ENCODE measurements at places on chromosomes 7 and 10.

- no peak for DNase-seq
Observed at GRCh38 chr10:131567279-131568162, 256.0 kb upstream of the TCERG1L start.

- no peak for DNase-seq
Observed at GRCh38 chr7:112430649-112431048, 19.6 kb upstream of the IFRD1 start.

GRCh38 chr10:59234816-59235429 lies 58.5 kb downstream of the PHYHIPL start:
- peak; percentile 51 for DNase-seq

DNA sequence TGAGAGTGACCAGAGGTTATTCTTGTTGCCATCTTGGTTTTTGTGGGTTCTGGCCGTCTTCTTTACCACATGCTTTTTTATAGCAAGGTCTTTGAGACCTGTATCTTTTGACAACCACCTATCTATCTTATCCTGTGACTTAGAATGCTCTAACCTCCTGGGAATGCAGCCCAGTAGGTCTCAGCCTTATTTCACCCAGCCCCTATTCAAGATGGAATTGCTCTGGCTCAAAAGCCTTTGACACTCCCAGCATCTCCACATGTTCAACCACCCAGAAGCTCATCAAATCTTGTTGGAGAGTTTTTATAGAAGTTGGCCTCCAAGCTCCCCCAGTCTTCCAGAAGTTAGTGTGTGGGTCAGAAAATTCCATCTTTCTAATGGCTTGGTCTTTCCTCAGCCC lies 464.3 kb upstream of the NRP1 start:
- no peak for DNase-seq

DNA sequence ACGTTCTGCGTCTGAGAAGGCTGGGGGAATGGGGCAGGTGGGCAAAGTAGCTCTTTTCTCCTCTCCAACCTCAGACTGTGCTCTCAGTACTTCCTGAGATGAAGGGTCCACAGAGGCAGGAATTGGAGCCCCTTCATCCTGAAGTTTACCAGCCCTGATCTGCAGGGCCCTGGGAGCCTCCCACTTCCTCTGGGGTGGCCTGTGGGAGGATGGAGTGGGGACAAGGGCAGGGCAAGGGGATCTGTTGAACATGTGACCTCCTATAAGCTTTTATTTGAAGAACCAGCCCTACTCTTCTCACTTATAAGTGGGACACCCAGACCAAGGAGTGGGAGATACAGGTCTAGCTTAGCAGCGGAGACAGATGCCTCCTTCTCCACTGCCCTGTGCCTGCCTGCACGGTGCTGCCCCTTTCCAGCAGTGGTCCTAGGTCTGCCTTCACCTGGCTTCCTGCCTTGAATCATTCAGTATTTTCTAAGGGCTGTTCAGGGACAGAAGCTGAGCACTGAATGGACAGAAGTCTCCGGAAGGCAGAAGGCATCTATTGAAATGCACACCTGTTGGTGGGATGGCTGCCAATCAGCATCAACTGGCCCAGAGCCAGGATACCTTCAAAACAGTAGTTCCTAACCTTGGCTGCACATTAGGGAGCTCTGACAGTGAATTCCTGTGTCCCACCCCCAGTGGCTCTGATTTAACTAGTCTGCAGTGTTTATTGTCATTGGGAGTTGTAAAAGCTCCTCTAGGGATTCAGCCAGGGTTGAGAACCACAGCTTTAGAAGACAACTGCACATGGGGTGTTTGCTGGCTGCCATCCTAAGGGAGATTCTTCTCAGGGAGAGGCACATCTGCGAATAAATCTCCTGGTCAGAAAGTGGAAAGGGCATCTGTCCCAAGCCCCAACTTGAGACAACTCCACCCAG lies 2.7 kb upstream of the ARHGAP22 start:
- no peak for DNase-seq

DNA sequence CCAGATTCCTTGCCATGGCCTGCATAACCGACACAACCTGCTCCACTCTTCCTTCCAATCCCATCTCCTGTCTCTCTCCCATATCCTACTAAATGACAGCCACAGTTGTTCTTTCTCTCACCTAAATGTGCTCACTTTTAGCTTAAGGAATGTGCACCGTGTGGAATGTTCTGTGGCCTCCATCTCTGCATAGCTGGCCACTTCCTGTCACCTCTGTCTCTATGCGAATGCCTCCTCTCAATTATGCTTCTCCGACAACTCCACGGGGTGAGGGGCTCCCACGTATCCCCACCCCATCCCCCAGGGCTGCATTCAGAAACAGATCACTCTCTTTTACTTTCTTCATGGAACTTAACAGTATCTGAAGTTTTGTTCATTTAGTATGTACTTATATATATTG lies 110.7 kb downstream of the RAB18 start:
- no peak for DNase-seq

- no peak for DNase-seq
Observed at GRCh38 chr7:37352974-37353948, 95.4 kb downstream of the ELMO1 start.

DNA sequence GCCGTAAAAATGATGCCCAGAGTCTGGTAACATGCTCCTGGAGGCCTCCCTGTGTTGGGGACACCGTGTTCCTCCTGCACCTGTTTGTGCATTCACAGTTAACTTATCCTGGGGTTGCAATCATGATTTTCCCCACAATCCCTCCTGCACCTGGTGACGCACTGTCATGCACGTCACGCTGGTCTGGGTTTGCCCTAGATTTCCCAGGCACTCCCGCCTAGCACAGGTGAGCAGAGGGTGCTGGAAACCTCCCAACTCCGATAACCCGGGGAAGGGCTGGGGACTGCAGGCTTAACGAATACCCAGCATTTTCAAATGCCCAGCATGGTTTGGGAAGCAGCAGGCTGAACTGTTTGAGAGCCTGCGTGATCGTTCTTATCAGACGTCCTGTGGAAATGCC lies 427.1 kb downstream of the TCERG1L start:
- no peak for DNase-seq

- DNase-seq = peak; percentile 39
Observed at GRCh38 chr10:28236591-28236990, 66.3 kb downstream of the MPP7 start.

- no peak for DNase-seq
Observed at GRCh38 chr10:82925547-82925946, 1050.6 kb downstream of the NRG3 start.

- no peak for DNase-seq
Observed at GRCh38 chr10:72912736-72913135, 19.2 kb downstream of the OIT3 start.

- DNase-seq = peak; percentile 59
Observed at GRCh38 chr10:119412244-119413092, 130.1 kb downstream of the RGS10 start.

DNA sequence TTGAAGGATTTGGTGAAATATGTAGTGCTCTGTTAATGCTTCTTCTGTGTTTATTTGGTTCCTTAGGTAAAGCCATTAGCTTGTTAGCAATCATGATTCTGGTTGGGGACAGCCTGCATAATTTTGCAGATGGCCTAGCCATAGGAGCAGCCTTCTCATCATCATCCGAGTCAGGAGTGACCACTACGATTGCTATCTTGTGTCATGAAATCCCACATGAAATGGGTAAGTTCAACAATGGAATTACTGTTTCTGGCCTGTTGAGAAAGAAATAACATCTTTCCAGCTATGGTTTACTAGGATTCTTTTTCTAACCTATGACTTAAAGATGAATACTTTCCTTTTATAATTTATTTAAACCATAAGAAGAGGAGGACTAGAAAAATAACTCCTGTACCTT lies 48.9 kb downstream of the SLC39A12 start:
- no peak for DNase-seq

DNA sequence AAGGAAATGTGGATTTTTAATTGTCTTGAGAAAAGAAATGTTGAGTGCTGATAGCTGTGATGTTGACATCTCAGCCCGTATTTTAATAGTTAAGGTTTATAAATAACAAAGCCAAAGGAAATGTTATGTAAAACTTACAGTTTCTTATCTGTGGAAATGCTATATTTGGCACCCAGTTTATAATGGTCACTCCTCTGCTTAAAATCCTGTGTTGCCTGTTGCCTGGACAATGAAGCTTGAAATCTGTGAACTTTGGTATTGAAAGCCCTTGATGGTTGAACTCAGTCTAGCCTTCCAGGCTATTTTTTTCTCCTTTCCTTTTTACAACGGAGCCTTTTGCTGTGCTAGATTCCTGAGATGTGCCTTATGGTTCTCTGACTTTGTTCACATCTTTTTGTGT lies 46.5 kb downstream of the MCU start:
- DNase-seq = no peak

DNA sequence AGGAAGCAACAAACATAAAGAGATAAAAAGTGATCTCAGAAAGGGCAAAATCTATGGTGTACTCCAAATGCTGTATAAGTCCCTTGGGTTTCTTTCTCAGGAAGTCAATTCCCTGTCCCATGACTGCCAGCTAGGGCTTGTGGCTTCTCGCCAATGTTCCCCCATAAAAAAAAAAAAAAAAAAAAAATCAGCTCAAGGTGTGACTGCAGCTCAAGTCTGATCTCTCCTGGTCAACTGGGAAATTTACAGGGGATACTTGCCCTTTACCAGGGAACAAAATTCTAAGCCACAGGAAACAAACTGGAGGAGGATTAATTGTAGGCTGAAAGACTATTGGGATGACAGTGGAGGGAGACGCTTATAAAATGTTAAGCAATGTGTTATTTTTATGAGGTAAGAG lies 76.0 kb downstream of the PCGF5 start:
- DNase-seq = no peak

- no peak for DNase-seq
Observed at GRCh38 chr10:42645103-42645502, 6.7 kb upstream of the ZNF33B start.

GRCh38 chr7:98761225-98761624 lies 108.6 kb downstream of the TMEM130 start:
- no peak for DNase-seq

DNA sequence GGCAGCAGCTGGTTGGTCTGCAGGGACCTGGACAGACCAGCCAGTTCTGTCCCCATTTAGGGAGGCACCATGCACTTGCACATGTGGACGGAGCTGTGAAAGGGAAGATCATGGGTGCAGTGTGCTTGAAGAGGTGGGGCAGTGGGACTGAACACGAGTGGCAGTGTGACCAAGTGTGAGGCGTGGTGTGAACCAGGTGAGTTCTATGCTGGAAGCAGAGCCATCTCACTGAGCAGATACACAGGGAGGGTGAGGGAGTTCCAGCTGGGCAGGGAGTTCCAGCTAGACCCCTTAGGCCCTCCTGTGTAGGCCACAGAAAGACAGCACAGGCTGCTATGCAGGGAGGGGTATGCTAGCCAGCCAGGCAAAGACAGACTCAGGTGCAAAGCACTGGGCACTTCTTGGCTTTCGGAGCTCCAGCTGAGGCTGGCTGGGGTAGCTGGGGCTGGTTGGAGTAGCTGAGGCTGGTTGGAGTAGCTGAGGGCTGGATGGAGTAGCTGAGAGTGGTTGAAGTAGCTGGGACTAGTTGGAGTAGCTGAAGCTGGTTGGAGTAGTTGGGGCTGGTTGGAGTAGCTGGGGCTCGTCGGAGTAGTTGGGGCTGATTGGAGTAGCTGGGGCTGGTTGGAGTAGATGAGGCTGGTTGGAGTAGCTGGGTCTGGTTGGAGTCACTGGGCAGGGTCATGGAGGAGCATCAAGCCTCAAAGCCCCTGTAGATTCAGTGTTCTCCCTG lies 90.9 kb downstream of the HIP1 start:
- no peak for DNase-seq

DNA sequence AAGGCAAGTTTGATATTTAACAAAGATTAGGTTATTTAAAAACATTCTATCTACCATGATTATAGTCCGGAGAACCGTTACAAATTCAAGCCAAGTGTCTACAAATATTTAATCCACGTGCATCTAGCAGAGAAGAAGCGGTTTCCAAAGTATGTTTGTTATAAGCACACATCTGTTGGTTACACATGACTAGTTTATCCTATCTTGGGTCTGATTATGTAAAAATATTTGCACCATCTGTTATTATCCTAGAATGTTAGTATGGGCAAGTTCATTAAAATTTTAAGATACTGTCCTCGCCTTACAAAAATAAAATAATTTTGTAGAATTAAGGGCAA lies 289.2 kb upstream of the VSTM2A start:
- DNase-seq = no peak

DNA sequence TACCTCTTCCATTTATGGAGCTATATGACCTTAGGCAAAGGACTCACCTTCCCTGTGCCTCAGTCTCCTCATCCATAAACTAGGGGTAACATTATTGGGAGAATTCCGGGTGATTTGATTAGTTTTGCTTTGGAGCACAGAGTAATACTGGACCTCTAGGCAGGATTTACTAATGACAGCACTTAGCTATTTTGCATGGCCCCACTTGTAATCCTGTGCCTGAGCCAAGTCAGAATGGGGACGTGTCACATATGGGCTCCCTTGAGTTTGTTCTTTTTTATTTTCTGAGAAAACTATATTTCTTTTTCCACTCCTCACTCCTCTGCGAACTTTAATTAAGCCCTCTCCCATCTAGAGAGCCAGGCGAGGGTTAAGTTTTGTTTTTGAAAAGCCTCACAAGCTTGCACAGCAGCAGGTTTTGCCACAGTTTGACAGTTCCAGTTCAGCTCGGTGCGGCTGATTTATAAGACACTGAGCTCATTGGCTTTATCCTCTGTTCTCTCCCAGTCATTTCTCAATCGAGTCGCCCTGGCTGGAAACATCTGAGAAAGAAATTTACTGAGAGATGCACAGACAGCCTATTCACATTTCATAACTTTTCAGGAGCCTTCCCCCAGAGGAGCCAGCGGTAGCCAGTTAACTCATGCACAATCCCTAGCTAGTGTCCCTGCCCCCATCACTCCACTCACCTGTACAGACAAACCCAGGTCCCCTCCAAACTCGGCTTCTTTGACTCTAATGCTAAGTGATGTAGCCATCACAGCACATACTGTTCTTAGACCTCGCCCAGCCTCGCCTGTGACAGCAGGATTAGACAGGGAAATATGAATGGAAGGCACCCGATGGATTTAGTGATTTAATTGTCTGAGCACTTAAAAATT lies 441.9 kb upstream of the NPVF start:
- DNase-seq = no peak

- no peak for DNase-seq
Observed at GRCh38 chr10:125711110-125711750, 8.3 kb upstream of the EDRF1 start.

DNA sequence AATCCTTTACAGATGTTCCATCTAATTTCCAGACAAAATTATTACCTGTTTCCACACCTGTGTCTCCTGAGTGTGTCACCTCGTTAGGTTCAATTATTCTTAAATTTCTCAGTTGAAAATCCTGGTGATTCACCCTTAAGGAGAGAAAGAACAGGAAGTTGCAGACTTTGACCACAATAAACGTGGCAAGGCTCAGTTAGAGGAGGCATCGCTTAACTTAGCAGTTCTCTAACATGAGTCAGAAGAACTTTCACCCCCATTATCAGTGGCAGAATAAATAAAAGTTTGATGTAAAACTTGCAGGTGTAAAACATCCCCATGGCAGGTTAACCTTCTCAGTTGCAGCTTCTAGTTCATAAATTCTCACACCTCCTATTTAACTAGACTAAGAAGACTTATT lies 8.3 kb downstream of the XPNPEP1 start:
- DNase-seq = peak; percentile 92

- DNase-seq = peak; percentile 79
Observed at GRCh38 chr10:94308866-94309265, 53.9 kb downstream of the NOC3L start.
